Naive thymus-derived CD4-positive, alpha-beta T cell (primary cell): ENCODE measurements at places on chromosomes 3 and 15. TPM values are rescaled to one million over a fixed set of nuclear protein-coding genes. Genes with fewer than 3 reads are reported as not detected.

DUOXA2 gene
- total RNA-seq, result not detected

FBXW12 gene
- total RNA-seq, result not detected

SLC22A14 gene
- not detected for total RNA-seq

DNA sequence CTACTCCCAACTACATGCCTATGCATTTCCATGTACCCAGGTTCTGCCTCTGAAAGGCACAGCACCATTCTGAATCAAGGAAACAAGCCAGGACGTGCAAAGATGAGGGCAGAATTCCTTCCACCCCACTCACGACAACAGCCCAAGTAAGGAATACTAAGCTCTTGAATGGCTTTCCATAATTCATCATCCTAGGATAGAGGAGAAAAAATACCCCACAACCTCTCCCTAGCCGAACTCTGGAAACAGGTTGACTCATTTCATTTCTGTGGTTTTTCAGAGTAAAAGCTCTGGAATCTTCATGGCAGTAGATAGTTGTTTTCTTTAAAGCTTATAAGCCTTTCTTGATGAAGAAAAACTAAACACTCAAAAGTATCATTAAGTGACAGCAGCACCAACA is 77.8 kb downstream of the PDZRN3 start:
- H3K4me1 ChIP-seq, result no peaks in the 10 kb centered on the region
- DNase-seq, result no peak
- no peaks in the 10 kb centered on the region for H3K36me3 ChIP-seq

DNA sequence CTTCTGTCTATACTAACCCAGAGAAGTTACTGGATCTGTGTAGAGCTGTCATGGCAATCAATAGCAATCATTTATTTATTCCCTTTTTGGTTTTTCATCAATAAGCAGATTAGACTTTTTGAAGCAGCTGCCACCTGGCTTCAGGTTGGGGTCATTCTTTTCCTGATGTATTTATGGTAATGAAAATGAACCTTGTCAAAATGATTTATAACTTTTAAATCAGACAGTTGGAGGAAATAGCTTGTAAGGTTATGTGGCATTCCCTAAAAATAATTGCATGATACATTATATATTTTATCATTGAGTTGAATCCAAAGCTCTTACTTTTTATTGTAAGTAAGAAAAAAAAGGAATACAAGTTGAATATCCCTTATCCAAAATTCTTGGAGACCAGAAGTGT is 8.6 kb downstream of the TIPARP start:
- H3K4me3 ChIP-seq, result no peak overlapping the region
- no peak overlapping the region for H3K27ac ChIP-seq
- peaks cover 39% of the 10 kb centered on the region for H3K4me1 ChIP-seq
- H3K36me3 ChIP-seq, result no peaks in the 10 kb centered on the region
- no peak for DNase-seq

- no peaks in the 10 kb centered on the region for H3K4me1 ChIP-seq
- no peak overlapping the region for H3K4me3 ChIP-seq
- DNase-seq, result no peak
- H3K27ac ChIP-seq, result no peak overlapping the region
- no peaks in the 10 kb centered on the region for H3K36me3 ChIP-seq
- H3K27me3 ChIP-seq, result no peaks in the 10 kb centered on the region
Measured at GRCh38 chr3:46389306-46389705, 17.6 kb downstream of the CCR5AS start.

DNA sequence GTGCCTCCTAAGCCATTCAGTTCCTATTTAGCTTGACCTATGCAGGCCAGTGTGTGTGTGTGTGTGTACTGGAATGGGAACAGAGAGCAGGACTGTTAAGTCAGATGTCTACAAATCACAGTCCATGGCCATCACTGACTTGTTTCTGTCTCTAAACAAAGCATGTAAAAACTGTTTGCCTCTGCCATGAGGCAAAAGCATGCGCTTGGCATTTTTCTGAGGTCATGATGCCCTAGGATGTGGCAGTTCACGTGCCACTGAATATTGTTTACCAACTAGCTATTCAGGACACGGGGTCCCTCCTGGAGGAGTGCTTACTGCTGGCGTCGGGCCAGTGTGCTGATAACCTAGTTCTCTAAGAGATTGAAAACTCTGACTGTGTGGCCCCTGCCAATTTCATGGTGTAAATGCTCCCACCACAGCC is 8.2 kb upstream of the ATP13A3 start:
- DNase-seq, result no peak
- no peak overlapping the region for H3K27ac ChIP-seq
- no peaks in the 10 kb centered on the region for H3K4me1 ChIP-seq

- no peaks in the 10 kb centered on the region for H3K4me1 ChIP-seq
- H3K4me3 ChIP-seq, result no peak overlapping the region
- H3K27me3 ChIP-seq, result no peaks in the 10 kb centered on the region
- H3K27ac ChIP-seq, result no peak overlapping the region
Measured at GRCh38 chr3:178184833-178185232, 351.4 kb upstream of the KCNMB2 start.

DNA sequence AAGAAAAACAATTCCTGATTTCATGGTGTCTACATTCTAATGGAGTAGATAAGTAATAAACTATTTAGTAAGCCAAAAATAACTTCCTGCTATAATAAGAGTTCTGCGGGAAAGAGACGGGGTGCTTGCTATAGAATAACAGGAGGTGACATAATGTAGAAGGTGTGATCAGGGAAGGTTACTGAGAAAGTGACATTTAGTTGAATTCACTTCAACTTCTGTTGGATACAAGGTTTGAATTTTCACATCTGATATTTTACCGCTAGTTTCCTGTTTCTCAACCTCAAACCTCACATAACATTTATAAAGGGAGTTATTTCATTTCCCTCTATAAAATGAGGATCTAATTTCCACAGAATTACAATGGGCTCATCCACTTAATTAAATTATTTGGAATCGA is 102.3 kb upstream of the GBE1 start:
- no peak for DNase-seq
- H3K4me1 ChIP-seq, result no peaks in the 10 kb centered on the region
- no peaks in the 10 kb centered on the region for H3K27me3 ChIP-seq
- H3K27ac ChIP-seq, result no peak overlapping the region

DNA sequence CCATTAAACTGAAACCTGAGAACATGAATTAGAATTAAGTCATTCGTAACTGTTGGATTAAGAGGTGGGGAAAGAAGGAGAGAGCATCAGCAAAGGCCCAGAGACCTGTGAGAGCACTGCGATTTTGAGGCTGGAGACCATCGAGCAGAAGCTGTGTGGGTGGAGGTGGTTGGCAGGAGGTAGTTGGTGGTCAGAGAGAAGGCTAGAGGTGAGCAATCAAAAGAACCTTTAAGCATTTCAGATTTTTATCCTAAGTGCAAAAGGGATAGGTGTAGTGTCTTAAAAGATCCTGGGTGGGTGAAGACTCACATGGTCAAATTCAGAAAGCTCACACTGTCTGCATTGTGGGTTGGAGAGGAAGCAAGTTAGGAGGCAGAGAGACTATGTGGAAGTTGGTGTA is 65.1 kb upstream of the TEX264 start:
- no peak overlapping the region for H3K4me3 ChIP-seq
- no peaks in the 10 kb centered on the region for H3K27me3 ChIP-seq
- H3K36me3 ChIP-seq, result no peaks in the 10 kb centered on the region
- no peak for DNase-seq

GRCh38 chr3:130960139-130960795 is 66.4 kb downstream of the ASTE1 start:
- no peak overlapping the region for H3K27ac ChIP-seq
- H3K4me1 ChIP-seq, result no peaks in the 10 kb centered on the region
- DNase-seq, result no peak
